ENCODE measurements at places on chromosomes 7 and 10.

GRCh38 chr7:150735596-150736358, 1.4 kb upstream of the GIMAP5 start:
- no peak for DNase-seq

DNA sequence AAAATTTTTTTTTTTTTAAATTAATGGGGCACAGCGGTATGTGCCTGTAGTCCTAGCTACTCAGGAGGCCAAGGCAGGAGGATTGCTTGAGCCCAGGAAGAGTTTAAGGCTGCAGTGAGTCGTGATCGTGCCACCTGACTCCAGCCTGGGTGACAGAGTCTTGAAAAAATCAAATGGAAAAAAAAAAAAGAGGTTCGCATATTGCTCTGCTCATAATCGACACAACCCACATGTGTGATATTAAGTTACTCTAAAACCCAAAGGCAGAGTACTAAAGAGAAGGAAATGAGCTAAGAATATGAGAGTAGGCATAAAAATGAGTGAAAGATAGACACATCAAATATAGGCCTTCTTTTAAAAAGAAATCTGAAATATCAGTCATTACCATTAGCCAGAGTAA, 66.3 kb downstream of the IGF2BP3 start:
- DNase-seq = no peak

- no peak for DNase-seq
Measured at GRCh38 chr7:76196786-76197185, 4.9 kb upstream of the SRRM3 start.

- DNase-seq = no peak
Measured at GRCh38 chr10:70799124-70799523, 13.9 kb upstream of the TBATA start.

- DNase-seq = no peak
Measured at GRCh38 chr10:14087566-14087965, 243.2 kb downstream of the FRMD4A start.

GRCh38 chr10:101403161-101403560, 49.2 kb downstream of the BTRC start:
- DNase-seq = no peak

- no peak for DNase-seq
Measured at GRCh38 chr10:28810057-28810870, 132.9 kb downstream of the BAMBI start.

DNA sequence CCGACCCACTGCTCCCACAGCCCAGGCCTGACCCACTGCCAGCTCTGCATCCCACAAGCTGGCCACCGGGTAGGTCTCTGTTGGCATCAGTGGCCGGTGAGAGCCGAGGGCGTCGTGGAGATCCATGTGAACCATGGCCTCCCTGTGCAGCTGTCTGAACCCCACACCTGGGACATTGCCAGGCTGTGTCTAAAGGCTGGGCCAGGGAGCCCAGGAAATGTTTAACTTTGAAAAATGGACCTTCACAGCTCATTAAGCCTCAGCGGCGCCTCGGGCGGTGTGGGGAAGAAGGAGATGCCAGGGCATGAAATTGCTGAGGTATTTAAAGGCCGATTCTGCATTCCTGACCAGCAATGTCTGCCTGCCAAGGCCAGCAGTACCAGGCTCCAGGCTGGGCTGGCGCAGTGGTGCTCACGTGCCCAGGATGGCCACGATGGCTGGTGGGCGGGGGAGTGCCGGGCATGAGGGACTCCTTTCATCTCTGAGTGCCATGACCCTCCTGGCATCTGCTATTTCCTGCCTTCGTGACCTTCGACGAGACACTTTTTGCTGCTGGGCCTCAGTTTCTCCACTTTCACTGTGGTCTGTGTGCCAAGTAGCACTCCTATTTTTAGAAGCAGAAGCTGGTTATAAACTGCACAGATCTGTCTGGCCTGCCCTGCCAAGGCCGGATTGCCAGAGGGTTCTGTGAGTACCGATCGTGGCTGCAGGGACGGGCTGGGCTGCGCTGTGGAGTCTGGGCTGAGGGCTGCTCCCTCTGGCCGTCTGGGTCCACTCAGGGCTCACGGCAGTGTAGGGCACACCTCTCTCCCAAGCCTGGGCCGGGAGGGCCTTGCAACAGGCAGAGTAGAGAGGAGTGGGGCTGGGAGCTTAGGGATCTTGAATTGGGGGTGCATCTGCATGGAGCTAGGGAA, 21.8 kb downstream of the ELFN1 start:
- DNase-seq = no peak

- DNase-seq = no peak
Measured at GRCh38 chr10:33204031-33204430, 130.4 kb downstream of the NRP1 start.

DNA sequence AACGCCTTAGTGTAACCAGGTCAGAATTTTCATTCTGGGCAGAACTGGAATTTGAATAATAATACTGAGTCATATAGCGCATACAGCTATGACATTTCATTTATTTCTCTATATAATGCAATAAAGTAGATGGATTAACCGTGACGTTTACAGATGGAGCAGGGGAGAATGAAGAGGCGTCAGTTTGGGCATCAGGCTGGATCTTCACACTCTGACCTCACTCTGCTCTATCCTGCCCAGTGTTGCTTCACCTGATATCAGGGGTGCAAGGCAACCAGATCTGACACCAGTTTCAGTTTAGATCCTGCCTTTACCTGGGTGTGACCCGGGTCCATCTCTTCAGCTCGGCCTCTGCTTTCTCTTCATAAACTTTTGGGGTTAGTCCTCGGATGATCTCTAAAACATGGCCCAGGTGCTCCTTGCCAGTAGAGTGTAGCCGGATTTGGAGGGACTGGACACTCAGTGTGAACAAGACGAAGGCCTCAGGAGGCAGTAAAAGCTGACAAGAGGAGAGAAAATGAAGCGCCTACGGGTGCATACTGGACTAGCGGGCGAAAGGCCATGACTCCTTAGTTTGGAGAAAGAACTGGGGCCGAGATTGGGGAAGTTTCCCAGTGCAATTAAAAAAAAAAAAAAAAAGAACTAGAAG, 1.4 kb upstream of the ZYX start:
- DNase-seq = no peak

- DNase-seq = no peak
Measured at GRCh38 chr7:135562720-135563119, 5.0 kb downstream of the NUP205 start.

GRCh38 chr7:48101352-48101751, 12.3 kb downstream of the UPP1 start:
- no peak for DNase-seq

DNA sequence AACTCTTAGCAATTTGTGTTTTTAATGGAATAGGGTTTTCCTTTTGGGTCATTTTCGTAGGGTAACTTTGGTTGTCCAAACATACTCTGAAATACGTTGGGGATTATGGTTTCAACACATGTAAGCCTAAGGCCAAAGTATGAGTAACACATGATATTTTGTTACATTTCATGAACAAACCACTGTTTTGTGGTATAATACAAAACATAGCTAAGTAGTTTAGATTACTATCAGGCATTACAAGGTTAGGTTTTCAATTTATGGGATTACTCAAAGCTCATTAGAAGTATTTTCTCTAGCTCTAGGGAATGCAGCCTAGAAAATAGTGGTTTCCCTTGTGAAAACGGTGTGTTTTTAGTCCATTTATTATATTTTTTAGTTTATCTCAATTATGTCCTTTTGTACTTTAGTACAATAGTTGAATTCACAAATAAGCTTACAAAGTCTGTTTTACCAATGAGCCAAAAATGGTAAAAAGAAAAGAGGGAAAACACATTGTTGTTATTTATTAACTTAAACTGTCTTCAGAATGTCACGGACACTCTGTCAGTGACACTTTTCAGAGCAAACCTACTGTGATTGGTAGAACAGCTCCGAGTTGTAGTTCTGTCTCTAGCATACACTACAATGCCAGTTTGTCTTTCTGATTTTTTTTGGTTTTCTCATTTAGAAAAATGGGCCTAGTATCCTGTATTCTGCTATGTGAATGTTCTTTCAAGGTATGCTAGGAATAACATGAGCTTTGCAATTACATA, 473.7 kb downstream of the SUGCT start:
- DNase-seq = no peak

GRCh38 chr10:123569436-123570035, 96.6 kb upstream of the GPR26 start:
- DNase-seq = no peak

DNA sequence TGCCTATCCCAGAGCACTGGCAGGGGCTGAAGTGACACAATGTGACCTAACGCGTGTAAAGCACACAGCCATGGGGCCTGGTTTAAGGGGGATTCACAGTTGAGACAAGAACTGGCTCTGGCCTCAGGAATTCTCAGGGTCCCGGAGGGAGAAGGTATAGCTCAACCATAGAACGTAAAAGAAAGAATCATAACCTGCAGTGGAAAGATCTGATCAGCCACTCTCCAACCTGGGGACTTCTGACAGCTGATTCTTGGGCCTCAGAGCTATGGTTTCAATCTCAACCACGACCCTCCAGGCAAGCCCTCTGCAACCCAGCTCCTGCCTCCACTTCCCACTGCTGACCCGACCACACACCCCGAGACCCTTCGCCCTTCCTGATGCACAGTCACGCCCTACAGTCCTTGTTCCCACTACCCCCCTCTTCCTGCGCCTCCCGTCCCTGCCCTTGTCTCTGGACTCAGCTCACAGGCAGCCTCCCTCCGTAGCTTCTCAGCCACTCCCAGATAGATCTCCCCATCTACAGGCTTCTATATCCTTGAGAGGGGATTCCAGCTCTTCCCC, 245.2 kb downstream of the BUB3 start:
- no peak for DNase-seq

DNA sequence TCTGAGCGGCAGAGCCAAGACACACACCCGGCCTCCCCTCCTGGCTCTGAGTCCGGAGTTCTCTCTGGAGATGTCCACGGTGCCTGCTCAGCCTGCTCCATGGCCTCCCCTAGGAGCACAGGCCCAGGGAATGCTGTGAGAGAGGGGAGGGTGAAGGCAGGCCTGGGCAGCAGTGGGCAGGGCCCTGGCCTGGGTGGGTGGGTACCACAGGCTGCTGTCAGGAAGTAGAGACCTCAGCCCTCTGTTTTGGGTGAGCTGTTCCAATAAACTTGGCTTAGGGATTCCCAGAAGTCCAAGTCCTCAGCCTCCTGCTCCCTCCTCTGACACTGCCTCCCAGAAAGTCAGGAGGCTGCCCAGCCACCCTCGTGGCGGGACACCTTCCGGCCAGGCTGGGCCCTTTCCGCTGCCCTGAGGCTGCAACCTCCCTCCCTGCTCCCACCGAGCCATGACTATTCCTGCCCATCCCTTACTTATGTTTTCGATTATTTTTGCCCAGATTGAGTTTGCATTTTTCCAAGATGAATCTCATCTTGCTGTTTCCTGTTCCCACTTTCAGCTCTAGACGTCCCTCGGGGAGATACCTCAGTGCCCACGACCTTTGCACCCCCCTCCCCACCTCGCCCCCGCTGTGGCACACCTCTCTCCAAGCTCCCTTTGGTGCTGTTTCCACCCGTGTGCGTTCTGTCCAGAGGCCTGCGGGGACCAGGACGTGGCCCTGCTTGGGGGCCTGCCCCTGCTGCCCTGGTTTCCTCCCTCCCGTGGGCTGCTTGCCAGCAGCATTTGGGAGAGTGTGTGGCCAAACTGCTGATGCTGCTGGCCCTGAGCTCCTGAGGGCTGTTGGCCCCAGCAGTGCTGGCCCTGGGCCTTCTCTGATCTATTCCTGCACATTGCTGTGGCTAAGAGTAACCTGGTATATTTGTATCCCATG, 5.8 kb upstream of the POLM start:
- no peak for DNase-seq

DNA sequence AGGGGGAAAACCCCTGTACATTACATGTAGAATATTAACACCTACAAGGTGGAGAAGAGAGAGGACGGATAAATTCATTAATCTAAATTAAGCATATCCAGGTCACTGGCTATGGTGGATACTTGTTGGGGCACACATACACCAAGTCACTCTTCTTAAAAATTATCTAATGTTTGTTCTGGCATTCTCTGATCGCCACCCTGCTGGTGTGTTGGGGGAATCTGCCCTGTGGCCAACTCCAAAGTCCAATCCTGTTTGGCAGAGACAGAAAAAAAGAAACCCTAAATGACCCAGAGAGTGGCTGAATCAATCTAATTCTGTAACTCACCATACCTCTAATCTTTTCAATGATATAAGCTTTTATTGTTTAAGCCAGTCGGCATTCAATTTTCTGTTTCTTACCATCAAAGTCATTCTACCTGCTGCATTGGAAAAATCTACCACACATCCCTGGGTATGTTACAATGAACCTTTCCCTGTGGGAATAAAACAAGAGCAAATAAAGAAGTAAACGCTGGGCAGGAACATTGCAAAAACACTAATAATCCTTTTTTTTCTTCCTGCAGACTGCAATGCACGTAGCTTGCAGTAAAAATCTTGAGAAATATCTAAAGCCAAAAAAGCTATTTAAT, 34.2 kb downstream of the ELMO1 start:
- no peak for DNase-seq

GRCh38 chr7:33411020-33411419, 281.7 kb downstream of the BBS9 start:
- DNase-seq = no peak

DNA sequence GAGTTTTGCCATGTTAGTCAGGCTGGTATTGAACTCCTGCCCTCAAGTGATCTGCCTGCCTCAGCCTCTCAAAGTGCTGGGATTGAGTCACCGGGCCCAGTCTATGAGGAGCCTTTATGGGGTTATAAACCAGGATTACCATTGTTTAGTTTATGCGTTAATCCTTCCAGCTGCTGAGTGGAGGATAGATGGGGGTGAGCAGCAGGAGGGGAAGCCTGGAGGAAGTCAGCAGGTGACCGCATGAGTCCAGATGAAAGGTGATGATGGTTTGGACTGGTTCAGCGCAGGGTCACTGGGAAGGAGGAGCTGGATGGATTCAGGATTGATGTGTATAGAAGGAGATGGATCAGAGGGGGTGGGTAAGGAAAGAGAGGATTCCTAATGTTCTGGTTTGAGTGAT, 197.1 kb downstream of the ADAM12 start:
- no peak for DNase-seq

DNA sequence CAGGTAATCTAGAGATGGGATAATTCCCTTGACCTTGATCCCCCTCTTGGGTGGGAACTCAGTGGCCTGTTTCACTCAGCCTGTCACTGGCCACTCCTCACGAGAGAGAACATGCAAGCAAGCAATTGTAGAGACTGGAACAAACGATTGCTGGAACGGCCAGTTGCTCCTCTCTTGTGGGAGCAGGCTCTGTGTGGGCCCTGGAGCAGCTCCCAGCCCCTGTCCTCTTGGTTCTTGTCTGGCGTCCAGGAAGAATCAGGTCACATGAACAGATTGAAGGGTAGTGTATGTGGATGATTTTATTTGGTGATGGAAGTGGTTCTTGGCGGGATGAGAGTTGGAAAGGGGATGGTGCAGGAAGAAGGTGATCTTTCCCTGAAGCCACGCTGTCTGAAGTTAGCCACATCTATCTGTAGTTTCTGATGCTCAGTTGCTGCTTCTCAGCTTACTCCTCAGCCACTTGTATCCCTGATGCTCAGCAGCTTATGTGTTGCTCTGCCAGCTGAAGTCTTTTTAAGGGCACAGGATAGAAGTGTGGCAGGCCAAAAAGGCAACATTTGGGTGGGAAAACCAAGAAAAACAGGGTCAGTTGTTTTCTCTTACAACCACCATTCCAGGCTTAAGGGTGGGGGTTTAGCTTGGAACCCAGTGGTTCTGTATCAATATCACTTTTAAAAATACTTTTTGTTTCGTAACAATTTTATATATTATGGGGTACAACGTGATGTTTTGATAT, 15.9 kb downstream of the RNF133 start:
- DNase-seq = no peak

GRCh38 chr7:146443102-146443501, 326.5 kb downstream of the CNTNAP2 start:
- DNase-seq = no peak

GRCh38 chr10:92430103-92430502, 139.1 kb downstream of the MARCHF5 start:
- DNase-seq = no peak

Data from stimulated activated CD4-positive, alpha-beta T cell treated with anti-CD3 and anti-CD28 coated beads, Interleukin-4, amount 100 ng/mL, for 4 hours (primary cell).